ENCODE measurements at places on chromosomes 7 and 10.

- peak; percentile 53 for DNase-seq
Measured at GRCh38 chr7:84200859-84201258, 6.3 kb upstream of the SEMA3A start.

DNA sequence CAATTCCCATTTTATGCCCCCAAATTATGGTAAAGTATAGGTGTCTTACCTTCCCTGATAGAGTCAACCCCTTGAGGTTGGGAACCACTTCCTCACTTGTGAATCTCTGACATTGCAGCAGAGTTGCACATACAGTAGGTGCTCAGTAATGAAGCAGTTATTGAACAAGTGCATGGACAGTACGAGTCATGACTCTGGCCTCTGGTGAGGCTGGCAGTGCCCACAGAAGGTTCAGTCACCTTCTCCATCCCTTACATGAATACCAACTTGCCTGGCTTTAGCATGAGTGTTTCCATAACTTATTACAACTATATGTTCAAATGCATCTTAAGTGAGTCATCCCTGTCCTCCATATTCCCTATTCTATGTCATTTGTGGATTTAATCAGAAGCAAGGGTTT is 340.0 kb downstream of the ELMO1 start:
- no peak for DNase-seq

GRCh38 chr10:43099928-43100327 is 23.1 kb downstream of the RET start:
- no peak for DNase-seq

GRCh38 chr7:91021956-91022355 is 242.3 kb upstream of the FZD1 start:
- DNase-seq = no peak

DNA sequence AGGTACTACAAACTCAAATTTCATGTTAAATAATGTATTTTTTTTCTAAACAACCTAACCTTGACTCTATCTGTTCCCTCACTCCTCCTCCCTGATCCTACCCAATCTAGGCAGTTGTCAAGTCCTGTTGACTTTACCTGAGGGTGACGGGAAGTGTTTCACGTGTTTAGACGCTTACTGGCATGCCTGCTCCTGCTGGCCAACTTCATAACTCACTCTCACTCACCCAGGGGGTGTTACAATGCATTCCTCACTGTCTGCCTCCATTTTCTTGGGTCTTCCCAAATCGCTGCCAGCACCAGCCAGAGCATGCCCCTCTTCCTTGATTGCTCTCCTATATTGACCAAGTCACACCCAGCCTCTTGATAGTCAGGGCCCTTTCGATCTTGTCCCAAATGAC is 28.3 kb downstream of the CRCP start:
- peak; percentile 62 for DNase-seq

- no peak for DNase-seq
Measured at GRCh38 chr10:120983721-120984120, 132.6 kb downstream of the WDR11 start.

- DNase-seq = no peak
Measured at GRCh38 chr7:50650057-50650664, 85.0 kb upstream of the DDC start.

- no peak for DNase-seq
Measured at GRCh38 chr10:80894311-80894791, 356.6 kb downstream of the SH2D4B start.

DNA sequence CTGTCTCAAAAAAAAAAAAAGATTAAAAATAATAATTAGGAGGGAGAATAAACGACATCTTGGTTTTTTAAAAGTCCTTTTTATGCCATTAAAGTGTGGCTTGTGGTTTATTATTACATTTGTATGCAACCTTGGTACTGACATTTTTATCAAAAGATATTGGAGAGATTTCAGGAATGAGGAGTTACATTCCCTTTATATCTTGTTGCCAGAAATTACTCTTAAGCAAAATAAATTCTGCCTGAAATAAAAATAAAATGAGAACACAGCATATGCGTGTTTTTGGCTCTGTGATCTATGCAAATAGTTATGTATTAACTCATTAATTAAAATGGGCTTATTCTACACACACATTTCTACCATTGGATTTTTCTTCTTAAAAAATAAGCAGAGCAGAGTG is 202.4 kb downstream of the BICC1 start:
- no peak for DNase-seq

DNA sequence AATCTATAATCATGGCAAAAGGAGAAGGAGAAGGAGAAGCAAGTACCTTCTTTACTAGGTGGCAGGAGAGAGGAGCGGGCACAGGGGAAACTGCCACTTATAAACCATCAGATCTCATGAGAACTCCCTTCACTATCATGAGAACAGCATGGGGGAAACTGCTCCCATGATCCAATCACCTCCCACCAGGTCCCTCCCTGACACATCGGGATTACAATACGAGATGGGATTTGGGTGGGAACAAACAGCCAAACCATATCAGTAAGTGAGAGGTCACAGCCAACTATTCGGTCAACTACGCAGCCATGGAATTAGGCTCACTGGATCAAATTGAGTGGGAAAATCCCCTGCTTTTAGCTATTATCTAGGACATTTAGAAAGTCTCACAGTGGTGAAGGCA is 54.2 kb upstream of the STEAP1B start:
- no peak for DNase-seq

DNA sequence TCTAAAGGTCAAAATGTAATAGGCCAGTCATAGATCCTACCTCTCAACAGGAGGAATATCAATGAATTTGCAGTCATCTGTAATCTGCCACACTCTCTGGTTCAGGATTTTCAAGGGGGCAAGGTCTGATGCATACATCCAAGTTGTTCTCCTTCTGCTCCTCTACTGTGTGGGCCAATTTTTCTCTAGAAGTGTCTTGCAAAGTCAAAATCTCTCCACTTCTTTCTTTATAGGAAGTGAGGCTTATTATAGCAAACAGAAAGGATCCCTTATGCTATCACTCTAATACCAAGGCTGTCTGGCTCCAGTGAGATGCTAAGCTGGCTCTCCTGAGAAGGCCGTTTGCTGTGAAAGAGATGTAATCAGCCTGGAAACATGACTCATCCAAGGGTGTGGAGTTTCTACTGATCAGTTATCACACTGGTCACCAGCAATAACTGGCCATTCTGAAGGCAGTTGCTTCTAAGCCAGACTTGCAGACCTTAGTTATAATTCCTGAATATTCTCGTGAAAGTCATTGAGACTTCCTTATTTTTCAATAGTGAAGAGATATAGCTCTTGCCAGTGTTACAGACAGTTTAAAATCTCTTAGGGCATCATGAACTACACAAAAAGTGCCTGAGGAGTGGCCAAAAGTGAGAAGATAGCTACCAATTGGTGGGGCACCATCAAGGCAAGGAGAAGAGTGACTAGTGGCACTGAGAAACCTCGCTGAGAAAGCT is 43.2 kb upstream of the LRGUK start:
- peak; percentile 24 for DNase-seq
